WERI-Rb-1 (cell line): ENCODE measurements at places on chromosomes 4 and X.

DNA sequence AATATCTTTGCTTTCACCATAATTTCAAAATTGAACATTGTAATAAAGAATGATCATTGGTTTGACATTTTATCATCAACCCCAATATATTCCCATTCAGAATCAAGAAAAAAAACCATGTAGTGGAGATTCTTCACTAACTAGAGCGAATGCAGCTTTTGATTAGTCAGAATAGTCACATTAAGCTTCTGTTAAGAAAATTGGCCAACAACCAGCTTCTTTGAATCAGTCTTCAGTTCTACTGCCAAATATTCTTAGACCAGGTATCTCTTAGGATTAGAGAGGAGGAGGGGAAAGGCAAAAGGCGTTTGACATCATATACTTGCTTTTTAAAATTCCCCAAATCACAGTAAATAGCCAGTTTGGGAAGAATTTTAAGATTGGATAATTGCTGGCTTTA lies 22.2 kb upstream of the TBC1D8B start:
- DNase-seq: no peak

GRCh38 chr4:99234331-99235010 lies 15.4 kb upstream of the ADH6 start:
- no peak for DNase-seq

DNA sequence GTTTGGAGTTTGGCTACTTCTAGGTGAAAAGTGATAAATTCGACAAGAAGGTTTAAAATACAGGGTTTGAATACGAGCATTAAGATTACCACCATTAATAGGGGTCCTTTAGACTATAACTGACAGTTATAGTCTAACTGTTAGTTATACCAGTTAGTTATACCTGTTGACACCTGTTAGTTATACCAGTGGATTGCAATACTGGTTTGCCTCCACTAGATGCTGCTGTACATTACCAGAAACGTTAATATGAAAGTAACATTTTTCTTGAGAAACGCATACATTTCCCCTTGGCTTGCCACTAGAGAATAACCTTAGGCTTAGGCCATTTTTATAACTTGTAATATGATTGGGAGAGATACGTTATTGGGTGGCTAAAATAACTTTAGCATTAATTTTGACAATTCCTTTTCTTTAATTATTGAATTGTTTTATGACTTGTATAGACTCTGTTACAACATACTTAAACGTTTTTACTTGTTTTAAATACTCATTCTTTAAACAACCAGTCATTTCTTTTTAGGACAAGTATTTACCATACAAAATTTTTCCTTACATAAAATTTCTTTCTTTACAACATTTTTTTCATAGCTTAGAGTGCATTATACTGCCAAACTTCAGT lies 911.2 kb downstream of the FSTL5 start:
- peak; percentile 42 for DNase-seq

- DNase-seq: no peak
These were observed 1.3 kb downstream of the SULT1E1 start for GRCh38 chr4:69858690-69859089.

- DNase-seq: no peak
These were observed 492 bp upstream of the SLIT2 start for GRCh38 chr4:20251031-20251795.

DNA sequence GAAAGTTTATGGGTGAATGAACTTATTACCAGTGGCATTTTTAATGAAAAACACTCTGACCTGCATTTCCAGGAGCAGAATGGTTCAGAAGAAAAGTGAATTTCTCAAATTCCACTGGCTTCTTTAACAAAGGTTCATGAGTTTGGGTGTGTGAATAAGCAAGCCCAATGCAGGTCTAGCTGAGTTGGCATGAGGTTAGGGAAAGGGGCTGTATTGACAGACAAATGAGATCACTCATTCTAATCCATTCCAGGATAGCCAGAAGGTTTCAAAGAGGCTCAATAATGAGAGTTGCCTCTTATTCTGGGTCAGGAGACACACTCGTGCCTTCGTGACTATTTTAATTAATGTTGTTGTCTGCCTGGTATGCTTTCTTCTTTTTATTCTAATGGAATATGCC lies 43.7 kb upstream of the NPY2R start:
- DNase-seq: no peak

GRCh38 chr4:123603165-123603564 lies 206.6 kb downstream of the SPRY1 start:
- no peak for DNase-seq

DNA sequence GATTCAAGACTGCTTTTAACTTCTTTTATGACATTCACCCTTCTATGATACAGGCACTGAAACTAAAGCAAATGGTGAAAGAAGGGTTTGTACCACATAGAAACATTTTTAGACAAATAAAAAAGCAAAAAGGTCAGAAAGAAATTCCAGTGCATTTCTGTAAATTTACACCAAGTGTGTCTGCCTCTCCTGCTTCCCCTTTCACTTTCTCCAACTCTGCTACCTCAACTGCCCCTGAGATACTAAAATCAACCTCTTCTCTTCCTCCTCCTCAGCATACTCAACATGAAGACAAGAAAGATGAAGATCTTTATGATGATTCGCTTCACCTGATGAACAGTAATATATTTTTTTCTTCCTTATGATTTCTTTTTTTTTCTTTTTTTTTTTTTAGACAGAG lies 187.9 kb downstream of the LRBA start:
- no peak for DNase-seq

- DNase-seq: no peak
These were observed 1.5 kb downstream of the LAP3 start for GRCh38 chr4:17578482-17578891.

DNA sequence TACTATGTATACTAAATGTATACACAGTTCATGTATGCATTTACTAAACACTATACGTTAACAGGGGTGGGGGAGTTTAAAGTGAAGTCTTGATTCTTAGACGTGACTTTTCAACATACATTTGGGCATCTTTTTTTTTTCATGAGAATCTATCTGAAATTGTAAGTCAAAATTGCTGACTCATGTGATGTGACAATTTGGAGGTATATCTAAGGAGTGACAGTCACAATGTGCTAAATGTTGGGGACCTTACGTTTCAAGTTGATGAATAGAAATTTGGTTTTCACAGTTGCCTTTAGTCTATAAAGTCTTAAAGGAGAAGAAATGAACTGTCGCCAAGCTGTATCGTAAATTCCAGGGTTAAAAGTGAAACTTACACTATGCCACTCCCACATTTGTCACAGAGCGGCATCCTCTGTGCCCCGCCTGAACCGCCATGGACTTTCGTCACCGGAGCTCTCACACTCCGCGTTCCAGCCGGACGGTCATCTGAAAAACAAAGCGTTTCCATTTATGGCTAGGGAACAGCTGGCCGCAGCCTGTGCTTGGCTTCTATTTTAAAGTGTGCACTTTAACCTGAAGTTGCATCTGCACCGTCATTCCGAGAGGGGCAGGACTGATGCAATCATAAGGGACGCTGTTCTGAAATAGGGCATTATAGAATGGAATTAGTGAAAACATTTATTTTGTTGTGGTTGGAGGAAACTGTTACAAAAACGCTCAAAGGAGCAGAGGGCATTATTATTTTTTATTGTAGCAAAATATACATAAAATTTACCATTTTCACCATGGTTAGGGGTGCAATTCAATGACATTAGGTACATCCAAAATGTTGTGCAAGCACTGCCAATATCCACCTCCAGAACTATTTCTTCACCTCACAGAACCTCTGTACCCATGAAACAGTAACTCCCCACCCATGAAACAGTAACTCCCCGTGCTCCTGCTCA lies 30.9 kb downstream of the PDLIM3 start:
- DNase-seq: no peak

- DNase-seq: no peak
These were observed 19.5 kb downstream of the ZNF275 start for GRCh38 chrX:153353416-153353815.

DNA sequence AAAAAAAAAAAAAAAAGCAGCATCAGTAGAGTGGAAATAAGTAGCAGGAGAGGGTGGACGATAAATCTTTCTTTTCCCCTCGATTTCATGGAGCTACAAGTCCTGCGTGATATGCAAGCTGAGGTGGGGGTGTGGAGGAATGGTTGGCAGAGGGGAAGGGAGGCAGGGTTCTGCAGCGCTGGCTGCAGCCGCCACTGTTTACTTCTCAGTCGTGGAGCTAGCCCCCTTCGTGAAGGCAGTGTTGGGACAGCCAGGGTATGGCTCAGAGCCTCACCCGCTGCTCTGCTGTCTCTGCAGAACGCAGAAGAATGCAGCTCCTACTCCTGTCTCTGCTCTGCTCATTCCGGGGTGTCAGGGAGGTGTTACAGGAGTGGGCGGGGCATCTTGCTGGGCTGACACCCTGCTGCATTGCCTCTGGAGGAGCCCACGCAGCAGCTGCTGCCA lies 140.6 kb downstream of the GPM6A start:
- DNase-seq: no peak

GRCh38 chr4:153131596-153131995 lies 72.6 kb upstream of the TRIM2 start:
- no peak for DNase-seq

GRCh38 chr4:112944006-112944405 lies 105.4 kb upstream of the ANK2 start:
- no peak for DNase-seq

GRCh38 chr4:4735870-4736269 lies 123.6 kb upstream of the MSX1 start:
- no peak for DNase-seq

DNA sequence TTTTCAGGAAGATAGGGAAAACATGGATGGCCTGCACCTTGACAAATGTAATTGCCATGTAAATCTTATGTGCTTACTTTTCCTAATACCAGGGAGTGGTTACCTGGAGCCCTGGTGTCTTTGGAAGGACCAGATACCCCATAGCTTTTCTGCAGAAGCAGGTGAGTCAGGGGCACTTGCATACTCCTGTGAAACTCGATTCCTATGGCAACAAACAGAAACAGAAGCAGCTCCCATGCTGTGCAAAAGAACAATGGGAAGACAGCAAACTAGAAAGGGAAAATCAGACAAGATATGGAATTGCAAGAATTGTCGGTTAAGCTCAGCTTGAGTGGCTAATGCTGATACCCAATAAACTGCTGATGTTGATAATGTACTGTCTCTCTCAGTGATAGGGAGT lies 117.4 kb upstream of the AFF2 start:
- no peak for DNase-seq

DNA sequence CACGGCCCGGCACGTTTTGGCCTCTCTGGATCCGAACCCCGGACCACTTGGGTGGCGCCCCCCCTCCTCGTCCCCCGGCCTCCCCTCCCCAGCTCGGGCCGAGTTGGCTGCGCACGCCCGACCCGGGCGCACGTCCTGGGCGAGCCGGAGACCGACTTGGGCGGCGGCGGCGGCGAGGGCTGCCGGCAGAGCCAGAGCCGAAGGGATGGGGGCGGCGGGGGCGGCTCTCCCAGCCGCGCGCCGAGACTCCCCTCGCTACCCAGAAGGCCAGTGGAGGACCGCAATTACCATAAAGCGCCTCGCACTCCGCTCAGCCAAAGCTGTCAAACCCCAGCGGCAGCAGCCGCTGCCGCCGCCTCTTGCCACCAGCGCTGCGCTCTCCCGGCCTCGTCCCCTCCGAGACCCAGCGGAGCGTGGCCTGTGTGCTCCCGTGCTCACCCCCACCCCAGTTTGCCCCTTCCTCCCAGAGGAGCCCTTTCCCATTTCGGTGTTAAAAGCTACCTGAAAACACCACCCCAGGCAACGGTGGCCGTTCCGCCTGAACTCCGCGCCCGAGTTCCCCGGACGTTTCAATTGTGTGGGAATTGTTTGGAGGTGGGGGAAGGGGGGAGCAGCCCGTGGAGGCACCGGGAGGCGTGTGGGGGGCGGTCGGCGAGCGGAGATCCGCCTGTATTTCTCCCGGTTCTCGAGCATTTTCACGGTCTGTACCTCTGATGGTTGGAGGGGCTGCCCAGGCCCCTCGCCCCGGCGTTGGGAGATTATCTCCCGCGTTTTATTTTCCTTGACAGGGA lies 701 bp upstream of the BCOR start:
- peak; percentile 47 for DNase-seq

DNA sequence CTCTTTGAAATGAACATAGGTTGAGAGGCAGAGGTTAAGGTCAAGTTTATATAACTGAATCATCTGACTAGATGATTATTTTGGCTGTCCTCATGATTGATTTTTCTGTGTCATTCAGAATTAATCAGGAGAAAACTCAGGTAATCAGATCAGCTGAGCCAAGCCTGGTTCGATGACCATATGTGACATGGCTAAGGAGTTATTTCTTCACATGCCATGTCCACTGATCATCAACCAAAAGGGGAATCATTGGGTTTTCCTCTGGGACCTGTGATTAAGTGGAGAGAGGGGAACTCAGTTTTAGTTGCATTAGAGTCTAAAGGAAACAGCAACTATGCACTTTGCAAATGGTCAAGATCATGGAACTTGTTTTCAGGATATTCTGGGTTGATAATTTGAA lies 20.3 kb upstream of the PACRGL start:
- DNase-seq: peak; percentile 13

DNA sequence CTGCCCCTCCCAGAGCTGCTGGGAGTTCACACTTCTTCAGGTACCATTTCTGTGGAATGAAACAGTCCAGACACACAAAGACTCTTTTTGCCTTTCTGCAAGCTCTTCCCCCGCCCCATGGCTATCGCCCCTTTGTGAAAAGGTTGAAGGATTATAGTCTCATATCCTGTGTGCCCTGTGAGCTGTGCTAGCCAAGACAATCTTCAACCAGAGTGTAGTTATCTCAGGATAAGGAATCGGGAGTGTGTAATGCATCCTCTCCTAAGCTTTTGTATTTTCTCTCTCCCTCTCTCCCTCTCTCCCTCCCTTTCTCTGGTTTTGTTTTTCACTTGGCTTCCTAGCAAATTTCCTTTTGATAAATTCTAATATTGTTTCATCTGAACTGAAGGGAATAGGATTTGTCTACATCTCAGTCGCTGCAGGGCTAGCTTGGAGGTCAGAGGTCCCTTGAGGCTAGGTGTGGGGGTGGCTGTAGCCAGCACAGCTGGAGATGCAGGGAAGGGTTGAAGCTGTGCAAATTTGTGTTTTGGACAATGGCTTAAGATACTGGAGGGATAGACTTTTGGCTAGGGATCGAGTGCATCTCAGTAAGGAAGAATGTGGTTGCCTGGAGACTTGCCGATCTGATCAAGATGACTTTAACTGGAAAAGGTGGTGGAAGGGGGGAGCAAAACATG lies 74.6 kb upstream of the NALF2 start:
- DNase-seq: no peak

GRCh38 chr4:123939621-123940020 lies 543.0 kb downstream of the SPRY1 start:
- DNase-seq: no peak

DNA sequence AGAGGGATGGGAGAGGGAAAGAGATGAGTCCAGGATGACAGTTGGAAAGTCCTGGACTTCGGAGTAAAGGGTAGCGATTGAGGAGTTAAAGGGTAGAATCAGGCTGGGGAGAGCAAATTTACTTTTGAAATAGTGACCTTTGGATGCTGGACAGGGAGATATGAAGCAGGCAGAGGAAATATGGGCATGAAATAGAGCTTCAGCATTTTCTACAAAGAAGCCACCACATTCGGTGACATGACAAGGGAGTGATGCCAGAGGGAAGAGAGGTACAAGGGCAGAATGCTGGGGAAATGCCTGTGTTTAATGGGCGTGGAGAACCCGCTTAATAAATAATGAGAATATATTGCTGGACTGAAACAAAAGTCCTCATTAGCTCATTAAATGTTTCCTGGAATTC lies 92.7 kb downstream of the TBL1X start:
- no peak for DNase-seq
